ENCODE measurements at places on chromosomes 2 and 18.

DNA sequence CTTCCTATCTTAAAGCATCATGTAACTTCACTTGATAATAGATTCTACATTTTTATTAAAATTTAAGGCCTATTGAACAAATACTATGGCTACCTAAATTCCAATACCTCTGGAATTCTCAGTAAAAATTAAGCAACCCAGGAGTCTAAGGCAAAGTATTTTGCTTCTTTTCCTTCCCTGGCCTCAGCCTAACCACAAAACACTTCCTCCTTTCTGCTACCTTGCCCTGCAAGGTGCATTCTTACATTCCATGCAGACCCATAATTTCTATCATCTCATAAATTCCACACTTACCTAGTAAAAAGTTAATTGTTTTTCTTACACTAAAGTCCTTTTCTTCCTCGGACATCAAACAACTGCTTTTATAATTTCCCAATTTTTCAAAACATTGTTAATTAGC, 3.7 kb downstream of the MBOAT2 start:
- no peak for DNase-seq

DNA sequence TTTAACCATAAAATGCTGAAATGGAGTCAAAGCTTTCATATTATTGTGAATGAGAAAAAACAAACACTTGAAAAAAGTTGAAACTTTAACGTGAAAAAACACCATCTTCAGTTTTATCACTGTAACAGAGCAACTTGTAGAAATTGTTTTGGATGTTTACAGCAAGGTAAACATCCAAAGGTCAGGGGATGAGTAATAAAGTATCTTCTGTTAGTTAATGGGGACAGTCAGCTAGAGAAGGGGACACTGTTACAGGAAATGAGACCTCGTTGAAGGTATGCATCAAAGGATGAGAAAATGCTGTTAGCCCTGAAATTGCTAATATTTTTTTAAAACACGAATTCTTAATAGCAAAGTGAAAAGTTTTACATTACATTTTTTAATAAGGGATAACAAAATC, 2.9 kb downstream of the RHBDD1 start:
- DNase-seq = no peak

DNA sequence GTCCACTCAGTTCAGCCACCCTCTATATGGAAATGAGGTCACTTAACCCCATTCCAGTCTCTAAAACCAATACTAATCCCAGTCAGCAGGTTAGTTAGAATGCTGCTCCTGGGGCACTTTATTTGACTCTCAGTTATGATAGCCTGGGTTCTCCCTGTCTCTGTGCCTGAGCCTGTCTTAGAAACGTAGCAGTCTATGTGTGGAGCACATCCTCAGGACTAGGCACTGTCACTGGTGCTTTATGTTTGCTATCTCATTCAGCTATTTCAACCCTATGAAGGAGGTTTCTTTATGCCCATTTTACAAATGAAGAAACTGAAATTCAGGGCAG, 152.5 kb upstream of the PKDCC start:
- no peak for DNase-seq

DNA sequence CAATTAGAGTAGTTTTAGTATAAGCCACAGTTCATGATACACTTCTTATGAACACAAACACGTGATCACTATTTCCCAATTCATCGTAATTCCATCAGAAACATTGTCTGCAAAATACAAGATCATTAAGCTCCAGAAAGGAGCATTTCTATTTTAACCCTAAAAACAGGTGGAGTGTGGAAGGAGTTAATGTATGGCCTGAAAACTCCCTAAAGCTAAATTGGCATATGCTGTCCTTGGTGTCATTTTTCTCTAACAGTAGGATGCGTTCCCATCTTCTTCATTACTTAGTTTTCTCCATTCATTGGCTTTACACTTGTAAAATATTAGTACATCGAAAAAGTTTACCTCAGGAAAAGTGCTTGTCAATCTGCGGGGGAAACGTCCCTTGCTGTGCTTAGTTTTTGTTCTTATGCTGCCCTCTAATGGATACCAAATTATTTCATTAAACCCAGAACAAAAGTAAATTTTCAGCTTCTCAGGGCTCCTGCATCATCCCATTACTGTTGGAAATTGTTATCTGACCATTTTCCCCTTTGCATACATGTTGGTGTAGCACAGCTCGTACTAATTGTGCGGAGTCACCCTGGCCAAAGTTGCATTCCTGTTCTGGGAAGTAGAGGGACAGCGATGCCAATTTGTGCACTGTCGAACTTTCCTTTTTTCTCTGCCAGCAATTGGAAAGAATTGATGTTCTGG, 153.4 kb downstream of the GPD2 start:
- no peak for DNase-seq

DNA sequence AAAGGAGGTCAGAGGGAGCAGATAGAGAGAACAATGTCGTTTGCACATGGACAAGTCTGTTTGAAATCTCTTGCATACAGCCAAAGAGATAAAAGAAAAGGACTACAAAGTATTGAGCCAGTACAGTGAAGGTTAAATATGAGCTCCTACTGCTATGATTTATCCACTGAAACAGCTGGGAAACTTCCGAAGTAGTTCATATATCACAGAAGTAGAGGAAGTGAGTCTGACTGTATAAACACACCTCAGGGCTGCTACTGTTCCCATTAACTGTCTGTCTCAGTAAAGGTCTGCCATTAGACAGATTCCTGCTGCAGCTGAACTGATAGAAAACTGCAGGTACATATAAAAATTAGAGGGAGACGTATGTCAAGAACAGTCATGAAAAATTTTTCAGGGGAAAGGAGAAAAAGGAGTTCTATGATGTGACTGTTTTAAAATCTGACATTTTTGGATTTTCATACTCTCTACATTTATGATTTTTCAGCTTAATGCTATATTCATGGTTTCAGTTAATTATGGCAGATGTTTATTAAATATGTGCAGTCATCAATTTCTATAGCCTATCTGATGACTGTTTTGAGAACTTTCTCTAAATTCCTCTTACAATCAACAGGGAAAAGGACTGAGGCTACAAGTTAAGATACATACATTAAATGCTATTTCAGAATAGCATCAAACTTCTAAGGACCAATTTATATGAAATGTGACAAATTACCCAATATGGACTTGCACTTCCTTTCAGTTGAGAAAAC, 364.7 kb downstream of the ERBB4 start:
- no peak for DNase-seq

- no peak for DNase-seq
These were observed 526 bp downstream of the CHN1 start for GRCh38 chr2:175004730-175004979.

- no peak for DNase-seq
These were observed 2.9 kb upstream of the GALNT3 start for GRCh38 chr2:165796819-165797530.

- no peak for DNase-seq
These were observed 456.0 kb upstream of the ZEB2 start for GRCh38 chr2:144975881-144976280.

- no peak for DNase-seq
These were observed 213.2 kb downstream of the NDUFA10 start for GRCh38 chr2:239811806-239812560.

DNA sequence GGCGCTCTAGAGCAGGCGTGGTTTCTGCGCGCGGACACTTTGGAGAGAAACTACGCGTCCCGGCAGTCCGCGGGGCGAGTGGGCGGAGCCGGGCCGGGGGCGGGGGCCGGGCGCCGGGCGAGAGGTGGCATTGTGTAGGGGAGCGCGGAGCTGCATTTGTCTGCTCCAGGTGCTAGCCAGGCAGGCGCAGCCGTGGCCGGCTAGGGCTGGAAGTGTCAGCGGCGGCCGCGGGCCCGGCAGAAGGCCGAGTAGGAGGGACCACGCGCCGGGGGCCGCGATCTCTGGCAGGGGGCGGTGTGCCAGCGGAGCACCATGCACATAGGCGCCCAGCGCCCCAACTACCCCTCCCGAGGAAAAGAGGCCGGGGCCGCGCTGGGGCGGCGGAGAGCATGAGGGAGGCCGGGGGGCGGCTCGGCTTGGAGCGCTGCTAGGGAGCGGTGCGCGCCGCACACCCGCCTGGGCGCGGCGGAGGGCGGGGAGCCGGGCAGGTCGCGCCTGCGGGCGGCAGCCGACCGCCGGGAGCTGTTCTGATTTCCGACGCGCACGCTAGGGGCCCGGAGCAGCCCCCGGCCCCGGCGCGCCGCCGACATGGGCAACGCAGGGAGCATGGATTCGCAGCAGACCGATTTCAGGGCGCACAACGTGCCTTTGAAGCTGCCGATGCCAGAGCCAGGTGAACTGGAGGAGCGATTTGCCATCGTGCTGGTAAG, at the start of gene FMNL2:
Gene FMNL2, plus strand, starts transcription at position 159 of the 710 bp plus-strand sequence.
- no peak for DNase-seq

DNA sequence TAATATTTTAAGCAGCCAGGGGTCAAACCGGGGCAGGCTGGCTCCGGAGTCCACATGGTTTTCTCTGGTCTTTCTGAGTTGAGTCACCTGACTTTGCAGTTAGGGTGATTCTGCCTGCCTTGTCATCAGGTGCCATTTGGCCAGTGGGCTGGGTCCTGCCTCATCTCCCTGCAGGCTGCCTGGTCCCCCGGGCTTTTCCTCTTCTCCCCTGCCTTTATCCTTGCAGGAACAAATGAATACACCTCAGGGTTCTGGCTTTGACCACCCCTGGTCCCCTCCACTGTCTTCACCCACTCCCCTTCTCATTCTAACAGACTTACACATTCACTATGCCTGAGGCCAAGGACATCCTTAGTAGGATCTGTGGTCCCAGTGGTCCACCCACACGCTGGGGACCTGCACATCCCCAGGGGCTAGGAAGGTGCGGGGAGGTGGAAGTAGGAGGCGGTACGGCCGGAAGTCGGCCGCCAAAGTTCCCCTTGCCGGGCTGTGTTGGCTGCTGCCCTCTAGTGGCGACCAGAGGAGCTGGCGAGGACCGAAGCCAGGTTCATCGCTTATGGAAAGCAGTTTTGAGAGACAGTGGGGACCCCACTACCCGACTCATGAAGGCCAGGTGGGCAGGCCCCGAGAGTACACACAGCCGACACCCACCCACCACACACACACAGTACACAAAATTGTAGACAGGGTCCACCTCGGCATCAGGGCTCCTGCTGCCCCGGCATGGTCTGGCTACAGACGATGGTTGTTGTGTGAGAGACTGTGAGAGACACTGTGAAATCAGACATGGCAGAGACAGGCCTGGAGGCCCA, 6.3 kb upstream of the TEX261 start:
- no peak for DNase-seq

GRCh38 chr2:19207452-19207851, 151.0 kb downstream of the OSR1 start:
- no peak for DNase-seq

- DNase-seq = no peak
These were observed 189.6 kb downstream of the HAUS1 start for GRCh38 chr18:46293742-46294181.

DNA sequence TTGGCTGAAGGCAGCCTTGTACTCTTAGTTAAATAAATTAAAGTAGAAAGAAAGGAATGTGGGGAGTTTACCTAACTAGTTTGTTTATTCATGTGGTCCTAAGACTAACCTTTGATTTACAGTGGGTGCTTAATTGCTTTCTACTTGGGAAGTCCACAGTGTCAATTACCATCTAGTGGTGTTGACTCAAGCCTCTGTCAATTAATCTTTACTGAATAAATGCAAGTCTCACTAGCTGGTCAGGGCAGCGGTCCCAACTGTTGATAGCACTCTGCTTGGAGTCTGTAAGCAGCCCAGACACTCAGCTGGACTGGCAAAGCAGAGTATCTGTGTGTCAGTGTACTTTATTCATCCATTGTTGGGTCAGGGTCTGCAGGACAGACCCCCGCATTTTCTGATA, 15.8 kb downstream of the ZNF514 start:
- no peak for DNase-seq

DNA sequence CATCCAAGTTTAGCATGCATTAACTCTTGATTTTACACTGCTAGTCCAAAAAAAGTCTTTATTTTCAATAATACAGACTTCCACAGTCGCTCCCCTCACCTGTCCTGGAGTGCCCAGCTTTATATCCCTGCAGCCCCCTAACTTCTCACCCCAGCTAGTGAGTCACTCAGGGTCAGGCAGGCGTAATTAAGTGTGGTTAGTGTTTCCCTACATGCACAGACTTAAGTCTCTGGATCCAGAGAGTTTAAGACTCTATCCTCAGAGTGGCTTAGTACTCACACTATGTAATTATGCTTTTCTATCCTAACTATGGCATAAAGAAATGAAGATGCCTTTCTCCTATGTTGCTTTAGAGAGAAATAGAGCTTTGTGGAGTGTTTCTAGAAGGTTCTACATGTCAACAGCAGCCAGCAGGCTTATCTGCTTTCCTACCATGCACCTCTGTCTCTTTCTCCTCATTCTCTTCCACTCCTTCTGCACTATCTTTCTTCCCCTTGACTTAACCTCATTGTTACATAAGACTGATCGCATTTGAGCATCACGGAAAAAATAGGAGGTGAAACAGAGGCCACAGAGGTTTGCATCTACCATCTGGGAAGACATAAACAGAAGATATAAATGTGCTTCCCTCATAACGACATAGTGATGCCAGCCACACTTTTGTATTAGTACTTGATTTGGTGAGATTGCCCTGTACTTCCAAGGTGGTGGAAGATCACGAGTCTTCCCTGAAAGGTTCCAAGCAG, 34.4 kb upstream of the PMAIP1 start:
- DNase-seq = no peak

DNA sequence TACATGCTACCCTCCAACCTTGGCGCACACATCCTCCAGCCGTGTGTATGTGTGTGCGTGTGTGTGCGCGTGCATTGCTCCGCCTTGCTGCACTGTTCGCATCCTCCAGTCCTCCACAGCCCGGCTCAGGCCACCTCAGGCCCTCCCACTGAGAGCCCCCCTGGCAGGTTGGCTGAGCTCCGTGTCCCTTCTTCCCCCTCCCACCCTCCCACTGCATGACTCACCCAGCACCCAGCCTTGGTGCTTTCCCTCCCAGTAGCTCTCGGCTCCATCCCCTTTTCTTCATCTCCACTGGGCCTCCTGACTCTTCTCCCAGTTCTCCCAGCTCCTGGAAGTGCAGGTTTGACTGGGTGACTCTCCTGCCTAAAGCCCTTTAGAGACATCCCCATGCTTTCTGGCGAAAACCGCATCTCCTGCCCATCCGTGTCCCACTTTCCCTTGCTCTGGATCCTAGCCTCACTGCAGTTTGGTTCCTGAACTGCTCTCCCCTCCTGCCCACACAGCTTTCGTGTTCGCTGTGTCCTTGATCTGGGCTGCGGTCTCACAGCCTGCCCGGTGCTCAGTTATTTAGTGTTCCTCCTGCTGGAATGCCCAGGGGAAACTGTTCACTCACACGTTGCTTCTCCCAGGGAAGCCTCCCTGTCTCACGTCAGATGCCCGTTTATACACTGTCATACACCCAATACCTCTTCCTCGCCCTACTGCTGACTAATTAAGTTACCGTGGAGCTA, 4.9 kb downstream of the TMEM177 start:
- DNase-seq = no peak

- DNase-seq = no peak
These were observed 47.5 kb downstream of the PTGR3 start for GRCh38 chr18:75161256-75162028.

- no peak for DNase-seq
These were observed 1.3 kb upstream of the LYPD6 start for GRCh38 chr2:149329068-149329467.

- DNase-seq = no peak
These were observed 745.9 kb upstream of the ACVR2A start for GRCh38 chr2:147098940-147099339.

DNA sequence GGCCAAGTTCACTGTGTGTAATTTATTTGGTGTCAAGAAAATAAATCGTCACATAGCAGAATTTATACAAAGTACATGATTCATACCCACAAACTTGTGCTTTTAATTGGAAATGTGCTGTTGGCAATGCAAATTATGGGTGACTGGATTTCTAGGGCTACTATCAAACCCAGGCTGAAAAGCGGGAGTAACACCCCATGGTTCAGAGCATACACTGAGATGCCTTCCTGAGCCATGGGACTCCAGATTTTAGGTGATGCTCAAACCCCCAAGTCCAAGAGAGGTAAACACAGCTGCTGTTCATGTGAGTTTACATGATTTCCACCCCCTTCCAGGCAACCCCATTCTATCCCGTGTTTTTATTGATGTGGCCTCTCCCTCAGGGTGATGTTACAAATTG, 565.9 kb upstream of the ID2 start:
- DNase-seq = no peak
